Pericardium fibroblast (primary cell): ENCODE measurements at places on chromosomes 3 and 15. TPM values are rescaled to one million over a fixed set of nuclear protein-coding genes. Genes with fewer than 3 reads are reported as not detected.

The TMEM45A gene
- 74.3 and 93.9 TPM in 2 replicates for total RNA-seq

The GOLGA6D gene
- total RNA-seq = not detected in 2 replicates

The CCR1 gene
- total RNA-seq = not detected in 2 replicates

The ACTC1 gene
- total RNA-seq = 0.12 and 70.4 TPM in 2 replicates

The PRR20G gene
- not detected in 2 replicates for total RNA-seq

The LRTM1 gene
- not detected in 2 replicates for total RNA-seq

The GOLGA8T gene
- 0.12 TPM in 1 of 2 replicates, not detected in the other for total RNA-seq

The FAM107A gene
- total RNA-seq = 2.6 and 7.7 TPM in 2 replicates

The ZBTB47 gene
- 28.9 and 34.1 TPM in 2 replicates for total RNA-seq

The PLA2G4F gene
- not detected in 2 replicates for total RNA-seq

The PLD1 gene
- 9.5 and 16.8 TPM in 2 replicates for total RNA-seq

The AADACL2 gene
- total RNA-seq = not detected in 2 replicates

The ATP13A3 gene
- total RNA-seq = 97.2 and 247 TPM in 2 replicates

The COLQ gene
- 0.09 and 0.23 TPM in 2 replicates for total RNA-seq

The P2RY12 gene
- total RNA-seq = 0.26 and 1.1 TPM in 2 replicates

The PARP15 gene
- total RNA-seq = not detected in 2 replicates

The CLRN1 gene
- total RNA-seq = not detected in 2 replicates

The EIF4E3 gene
- total RNA-seq = 2.2 and 5.3 TPM in 2 replicates

The FILIP1L gene
- 25.1 and 28.5 TPM in 2 replicates for total RNA-seq

The PLAAT1 gene
- 0.23 and 0.51 TPM in 2 replicates for total RNA-seq

The MITF gene
- 1.2 and 5.4 TPM in 2 replicates for total RNA-seq

The WWTR1 gene
- total RNA-seq = 34.7 and 55.1 TPM in 2 replicates

The C3orf80 gene
- total RNA-seq = not detected in 2 replicates

The NPAP1 gene
- not detected in 2 replicates for total RNA-seq

The MYRIP gene
- not detected in 2 replicates for total RNA-seq

The CACNA2D2 gene
- 0.12 TPM in 1 of 2 replicates, not detected in the other for total RNA-seq

The INSYN1 gene
- total RNA-seq = 0.68 and 11.1 TPM in 2 replicates

The ACVR2B gene
- 0.77 and 1.1 TPM in 2 replicates for total RNA-seq

The ITIH1 gene
- total RNA-seq = not detected in 2 replicates

The IMPG2 gene
- under 0.01 and 0.17 TPM in 2 replicates for total RNA-seq

The HHATL gene
- not detected in 2 replicates for total RNA-seq

The SKOR1 gene
- under 0.01 and 0.17 TPM in 2 replicates for total RNA-seq

The ABI3BP gene
- 6.8 and 15.2 TPM in 2 replicates for total RNA-seq

The ELL3 gene
- 0.85 and 3.7 TPM in 2 replicates for total RNA-seq

The INO80 gene
- total RNA-seq = 23.8 and 28.7 TPM in 2 replicates

The WDR72 gene
- not detected in 2 replicates for total RNA-seq

The NEK10 gene
- 0.51 and 2.1 TPM in 2 replicates for total RNA-seq

The ZNF774 gene
- total RNA-seq = 0.09 and 0.12 TPM in 2 replicates

The ANKRD63 gene
- not detected in 2 replicates for total RNA-seq

The FETUB gene
- total RNA-seq = not detected in 2 replicates

The HES1 gene
- 4.3 and 17.6 TPM in 2 replicates for total RNA-seq

The SH2D7 gene
- not detected in 2 replicates for total RNA-seq

The CAPN3 gene
- total RNA-seq = 2.5 and 5.6 TPM in 2 replicates

The SPTBN5 gene
- total RNA-seq = under 0.01 TPM in 1 of 2 replicates, not detected in the other

The CCR9 gene
- total RNA-seq = not detected in 2 replicates

The ZNF717 gene
- total RNA-seq = 5.8 and 8.5 TPM in 2 replicates
